ENCODE measurements at places on chromosomes 16 and 17. TPM values are rescaled to one million over a fixed set of nuclear protein-coding genes. Genes with fewer than 3 reads are reported as not detected.

PPY gene
- total RNA-seq, result not detected

TEX19 gene
- total RNA-seq, result 0.20 TPM

- DNase-seq, result no peak
These were observed 225.7 kb downstream of the CPPED1 start for GRCh38 chr16:12578001-12578400.

- DNase-seq, result peak; percentile 96
These were observed 122.6 kb upstream of the FOXF1 start for GRCh38 chr16:86387468-86388440.

ACSF2 gene
- 10.4 TPM for total RNA-seq

CHP2 gene
- total RNA-seq, result not detected

ADORA2B gene
- total RNA-seq, result 10.6 TPM

GRCh38 chr17:44877121-44877520, 22.1 kb downstream of the EFTUD2 start:
- no peak for DNase-seq

- DNase-seq, result no peak
These were observed 591 bp downstream of the YPEL3 start for GRCh38 chr16:30095166-30096078.

GRCh38 chr16:76926595-76926994, 264.4 kb upstream of the MON1B start:
- DNase-seq, result no peak

DNA sequence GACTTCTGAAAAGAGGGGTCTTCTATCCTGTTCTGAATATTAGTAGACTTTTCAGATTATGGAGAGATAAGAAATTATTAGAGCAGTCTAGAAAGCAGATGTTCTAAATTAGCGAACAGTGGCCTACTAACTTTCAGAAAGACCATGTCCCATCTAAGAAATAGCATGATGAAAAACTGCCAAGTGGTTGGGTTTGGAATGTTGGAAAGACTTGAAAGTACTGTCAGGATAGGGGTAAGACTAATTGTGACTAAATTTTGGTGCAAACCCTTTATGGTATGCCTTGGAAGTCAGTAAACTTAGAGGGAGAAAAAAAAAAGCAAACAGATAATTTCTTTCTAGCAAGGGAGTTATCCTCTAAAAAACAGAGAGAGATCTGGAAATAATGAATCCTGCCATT, 41.1 kb downstream of the TANGO6 start:
- DNase-seq, result no peak

DNA sequence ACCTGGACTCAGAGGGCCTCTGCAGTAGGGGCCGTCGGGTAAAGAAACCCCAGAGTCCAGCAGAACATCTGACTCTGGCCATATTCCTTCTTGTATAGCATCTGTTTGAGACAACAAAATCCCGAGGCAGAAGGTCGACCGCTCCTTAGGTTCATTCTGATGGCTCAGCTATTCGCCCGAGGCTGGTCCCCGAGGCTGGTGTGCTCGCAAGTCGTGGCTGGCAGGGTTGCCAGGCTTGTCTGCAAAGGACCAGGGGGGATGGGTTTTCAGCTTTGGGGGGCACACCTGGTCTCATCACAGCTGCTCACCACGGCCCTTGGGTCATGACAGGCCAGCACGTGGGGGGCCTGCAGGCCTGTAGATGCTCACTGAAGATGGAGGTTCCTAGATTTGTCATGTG, 119.1 kb downstream of the BANP start:
- DNase-seq, result no peak

NECAB2 gene
- 1.1 TPM for total RNA-seq

DNA sequence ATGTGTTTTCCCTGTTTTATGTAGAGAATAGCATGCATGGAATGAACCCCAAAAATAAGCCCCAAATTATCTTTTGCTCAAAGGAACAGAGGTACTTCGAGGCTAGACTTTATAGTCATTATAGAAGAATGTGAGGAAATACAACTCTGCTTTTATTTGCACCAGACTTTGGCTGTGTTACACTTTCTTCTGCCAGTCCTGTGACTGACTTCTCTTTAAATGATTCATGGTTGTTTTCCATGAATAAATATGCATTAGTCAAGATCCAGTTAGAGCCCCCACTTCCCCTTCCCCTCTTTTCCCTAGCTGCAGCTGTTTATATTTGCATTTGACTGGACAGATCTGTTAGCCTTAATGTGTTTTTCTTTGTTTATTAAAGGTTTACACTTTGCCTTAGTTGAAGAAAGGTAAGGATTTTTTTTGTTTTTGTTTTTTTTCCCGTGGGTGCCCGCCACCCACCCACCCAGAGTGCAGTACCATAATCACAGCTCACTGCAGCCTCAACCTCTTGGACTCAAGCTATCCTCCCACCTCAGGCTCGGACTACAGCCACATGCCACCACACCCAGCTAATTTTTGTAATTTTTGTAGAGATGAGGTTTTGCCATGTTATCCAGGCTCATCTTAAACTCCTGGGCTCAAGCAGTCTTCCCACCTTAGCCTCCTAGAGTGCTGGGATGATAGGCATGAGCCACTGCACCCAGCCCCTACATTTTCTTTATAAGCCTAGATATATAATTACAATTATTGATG, 152.6 kb downstream of the CYB561 start:
- DNase-seq, result no peak

DNA sequence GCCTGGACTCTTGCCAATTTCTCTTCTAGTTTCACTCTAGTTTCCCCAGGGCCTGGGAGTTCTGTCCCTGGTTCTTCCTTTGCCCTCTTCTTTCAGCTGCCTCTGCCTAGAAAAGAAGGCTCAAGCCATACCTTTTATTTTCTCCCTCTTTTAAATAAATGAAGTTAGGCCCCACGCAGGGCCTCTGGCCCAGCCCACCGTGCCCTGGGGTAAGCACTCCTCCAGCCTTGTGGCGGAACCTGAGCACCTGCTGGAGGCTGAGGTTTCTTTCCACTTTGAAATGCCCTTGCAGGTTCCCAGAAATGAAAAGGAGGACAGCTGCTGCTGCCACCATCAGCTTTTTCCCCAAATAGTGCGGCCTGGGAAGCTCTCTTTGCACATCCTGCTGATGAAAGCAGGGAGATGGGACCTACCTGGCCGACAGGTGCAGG, 139.4 kb downstream of the CCDC182 start:
- DNase-seq, result no peak

GRCh38 chr16:47141773-47142485, 1.8 kb downstream of the NETO2 start:
- peak; percentile 89 for DNase-seq

- DNase-seq, result peak; percentile 83
These were observed at the start of gene ITPRIPL2 for GRCh38 chr16:19113577-19114358. TSS of gene ITPRIPL2 (plus strand) at chr16:19113964. CDS start at chr16:19114462, 498 bp downstream.

GRCh38 chr17:4789701-4789950, 862 bp downstream of the GLTPD2 start:
- no peak for DNase-seq

DNA sequence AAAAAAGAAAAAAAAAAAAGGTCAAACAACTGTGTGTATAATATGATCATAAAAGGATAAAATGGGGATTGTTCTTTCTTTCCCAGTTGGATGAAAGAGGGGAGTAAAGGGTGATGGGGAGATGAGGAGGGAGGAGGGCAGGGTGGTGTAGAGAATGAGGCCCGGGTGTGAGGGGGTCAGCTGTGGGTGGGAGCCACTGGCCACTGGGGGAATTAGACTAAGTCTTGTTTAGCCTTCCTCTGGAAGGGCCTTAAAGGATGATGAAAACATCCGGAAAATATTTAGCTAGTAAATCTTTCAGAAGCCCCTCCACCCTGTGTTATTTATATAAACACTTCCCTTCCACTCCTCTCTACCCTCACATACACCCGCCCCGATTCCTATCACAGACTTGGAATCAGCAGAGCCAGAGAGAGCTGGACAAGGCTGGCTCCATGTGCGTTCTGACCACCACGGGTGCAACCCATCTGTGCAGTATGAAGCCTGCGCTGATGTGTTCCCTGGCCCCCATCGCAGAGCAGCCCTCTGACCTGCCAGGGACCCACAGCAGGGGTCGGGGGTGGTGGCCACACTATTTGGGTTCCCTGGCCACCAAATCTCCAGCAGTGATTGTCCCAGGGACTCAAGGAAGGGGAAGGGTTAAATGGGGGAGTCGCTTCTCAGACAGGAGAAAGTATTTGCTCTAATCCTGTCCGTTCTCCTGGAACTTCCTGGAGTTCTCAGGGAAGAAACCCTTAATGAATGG, 72.7 kb downstream of the GAS7 start:
- no peak for DNase-seq

WFIKKN1 gene
- 0.43 TPM for total RNA-seq

GRCh38 chr16:4411684-4412083, 4.7 kb downstream of the CORO7 start:
- no peak for DNase-seq
